ENCODE measurements at places on chromosomes 11 and 22.

GRCh38 chr11:112877581-112877980, 83.6 kb upstream of the NCAM1 start:
- DNase-seq, result no peak

DNA sequence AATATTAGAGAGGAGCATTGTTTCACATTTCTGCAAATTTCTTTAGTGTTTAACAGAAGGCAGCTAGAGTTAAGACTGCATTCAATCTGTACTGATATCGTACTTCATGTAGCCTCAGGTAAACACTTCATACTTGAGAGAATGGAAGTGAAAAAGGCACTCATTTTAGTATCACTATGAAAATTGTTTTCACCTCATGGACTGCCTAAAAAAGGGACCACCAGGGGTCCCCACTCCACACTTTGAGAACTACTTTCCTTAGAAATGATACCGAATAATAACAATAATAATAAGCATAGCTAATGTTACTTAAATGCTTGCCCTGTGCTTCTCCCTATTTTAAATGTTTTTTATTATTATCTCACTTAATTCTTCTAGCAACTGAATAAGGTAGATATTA, 95.1 kb downstream of the BLID start:
- DNase-seq, result peak; percentile 4

GRCh38 chr11:82185925-82186324, 547.7 kb downstream of the FAM181B start:
- no peak for DNase-seq

- no peak for DNase-seq
These were observed 32.0 kb upstream of the TH start for GRCh38 chr11:2203440-2204259.

DNA sequence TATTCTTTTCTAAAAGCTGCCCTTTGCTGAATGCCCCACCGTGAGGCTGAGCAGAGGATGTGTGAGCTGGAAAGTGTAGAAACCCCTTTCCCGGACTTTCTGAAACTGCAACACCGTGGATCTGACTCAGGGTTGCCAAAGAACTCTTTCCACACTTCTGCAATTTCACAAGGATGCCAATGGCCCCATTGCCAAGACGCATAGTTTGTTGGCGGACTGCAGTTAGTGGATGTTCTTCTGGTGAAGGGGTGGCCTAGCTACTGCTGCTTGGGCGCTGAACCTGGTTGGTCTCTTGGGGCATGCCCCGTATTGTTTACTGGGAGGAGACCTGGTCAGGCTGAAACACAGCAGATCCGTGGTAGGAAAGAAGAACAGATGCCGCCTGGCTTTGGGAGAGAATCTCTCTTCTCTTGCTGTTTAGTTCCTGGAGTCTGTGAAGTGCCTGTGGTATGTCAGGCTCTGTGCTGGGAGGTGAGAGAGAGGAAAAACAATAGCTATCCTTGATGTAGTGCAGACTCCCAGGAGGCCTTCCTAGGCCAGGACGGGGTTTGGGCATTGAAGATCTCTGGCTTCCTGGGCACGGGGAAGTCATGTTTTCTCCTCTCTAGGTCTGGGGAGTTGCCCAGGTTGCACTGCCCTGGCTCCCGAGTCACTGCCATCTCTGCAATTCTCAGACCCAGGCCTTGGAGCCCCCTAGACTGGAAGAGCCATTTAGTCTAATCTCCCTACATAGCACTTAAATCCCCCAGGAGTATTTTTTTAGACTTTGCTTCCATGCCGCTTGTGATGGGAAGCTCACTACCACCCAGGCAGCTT, 26.9 kb downstream of the CD82 start:
- DNase-seq, result no peak

- DNase-seq, result no peak
These were observed 3.5 kb downstream of the PLXNB2 start for GRCh38 chr22:50303848-50304527.

DNA sequence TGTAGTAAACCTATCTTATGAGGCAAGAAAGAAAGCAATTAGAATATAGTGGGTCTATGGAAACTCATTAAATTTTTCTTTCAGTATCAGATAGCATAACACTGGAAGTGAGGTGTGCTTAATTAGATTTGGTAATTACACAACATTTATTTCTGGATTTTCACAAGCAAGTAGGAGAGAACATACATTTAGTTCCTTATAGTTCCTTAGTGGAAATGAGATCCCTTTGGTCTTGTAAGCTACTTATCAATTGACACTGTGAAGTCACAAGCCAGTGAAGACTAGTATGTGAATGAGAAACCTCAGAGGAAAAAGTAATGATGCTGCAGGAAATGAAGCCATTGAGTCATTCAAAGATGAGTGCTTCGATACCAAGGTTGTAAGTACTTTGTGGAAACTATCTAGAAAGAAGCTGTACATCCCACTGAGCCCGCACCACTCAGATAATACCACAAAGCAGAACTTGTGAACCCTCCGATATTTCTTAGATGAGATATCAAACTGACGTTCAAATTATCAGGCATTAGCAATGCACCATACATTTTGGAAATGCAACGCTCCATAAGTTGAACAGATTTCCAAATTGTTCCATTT, 53.5 kb downstream of the ENTHD1 start:
- no peak for DNase-seq

- DNase-seq, result no peak
These were observed 14.3 kb downstream of the DGCR8 start for GRCh38 chr22:20094197-20094807.

- DNase-seq, result peak; percentile 96
These were observed 22.9 kb upstream of the ASPHD2 start for GRCh38 chr22:26406118-26406517.
